ENCODE measurements at places on chromosomes 4 and X.

- no peak for DNase-seq
Measured at GRCh38 chr4:86493460-86493859, 100.7 kb upstream of the PTPN13 start.

DNA sequence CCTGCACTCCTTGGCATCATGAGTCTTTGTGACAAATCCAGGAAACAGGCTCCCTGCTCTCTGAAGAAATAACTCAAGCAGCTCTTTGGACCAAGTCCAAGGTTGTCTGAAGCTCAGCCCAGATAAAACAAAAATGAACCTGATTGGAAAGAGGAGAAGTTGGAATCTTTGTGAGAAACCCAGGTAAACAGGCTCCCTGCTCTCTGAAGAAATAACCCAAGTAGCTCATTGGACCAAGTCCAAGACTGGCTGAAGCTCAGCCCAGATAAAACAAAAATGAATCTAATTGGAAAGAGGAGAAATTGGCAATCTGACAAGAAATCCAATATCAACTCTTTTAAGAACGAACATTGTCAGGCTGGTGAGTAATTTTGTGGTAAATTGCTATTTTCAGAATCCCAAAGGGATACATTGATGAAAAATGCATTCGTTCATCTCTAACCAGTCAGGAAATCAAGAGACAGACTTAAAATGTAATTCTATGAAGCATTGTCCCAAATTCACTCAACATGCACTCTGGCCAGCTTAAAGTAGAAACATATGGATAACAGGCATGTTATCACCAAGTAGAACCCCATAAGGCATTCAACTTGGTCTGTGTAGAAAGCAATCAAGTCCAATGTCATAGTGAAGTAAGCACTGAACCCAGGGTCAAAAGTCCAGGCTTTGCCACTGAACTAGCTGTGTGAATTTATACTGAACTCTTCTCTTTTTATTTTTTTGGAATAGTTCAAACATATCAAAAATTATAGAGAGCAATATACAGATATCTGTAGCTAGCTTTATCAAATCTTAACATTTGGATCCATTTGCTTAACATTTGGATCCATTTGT is 16.8 kb upstream of the NFXL1 start:
- DNase-seq = no peak

GRCh38 chr4:5469861-5470260 is 238.5 kb downstream of the EVC2 start:
- no peak for DNase-seq

DNA sequence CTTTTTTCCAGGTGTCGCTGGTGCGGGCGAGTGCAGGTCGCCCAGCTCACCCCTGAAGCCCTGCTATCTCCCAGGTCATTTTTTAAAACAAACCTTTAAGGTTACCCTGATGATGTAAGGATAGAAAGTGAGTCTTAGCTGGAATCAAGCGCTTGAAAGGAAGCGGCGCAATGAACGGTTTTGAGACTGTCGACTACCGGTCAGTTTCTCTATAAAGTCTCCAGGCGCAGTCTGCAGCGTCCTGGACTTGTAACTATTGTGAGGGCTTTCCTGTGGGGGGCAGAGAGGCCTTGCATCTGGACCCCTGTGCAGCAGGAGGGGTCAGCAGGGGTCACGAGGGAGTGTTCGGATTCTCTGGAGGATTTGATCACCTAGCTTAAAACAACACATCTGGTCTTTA is 1.6 kb downstream of the KIT start:
- DNase-seq = no peak

DNA sequence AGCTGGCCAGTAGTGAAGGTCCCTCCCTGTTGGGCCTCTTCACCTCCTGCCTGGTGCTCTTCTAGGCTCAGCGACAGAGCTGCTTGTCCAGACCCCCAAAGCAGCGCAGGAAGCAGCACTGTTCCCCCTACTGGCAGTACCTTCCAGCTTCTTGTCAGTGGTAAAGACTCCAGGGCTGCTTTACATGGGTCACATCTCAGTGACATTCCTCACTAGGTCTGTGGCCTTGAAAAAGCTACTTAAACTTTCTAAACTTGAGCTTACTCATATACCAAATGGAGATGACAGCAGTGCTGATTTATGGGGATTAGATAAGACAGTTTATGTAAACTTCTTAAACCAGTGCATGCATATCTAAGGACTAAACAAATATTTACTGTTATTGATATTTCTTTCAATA is 117.3 kb downstream of the FAT4 start:
- DNase-seq = no peak

DNA sequence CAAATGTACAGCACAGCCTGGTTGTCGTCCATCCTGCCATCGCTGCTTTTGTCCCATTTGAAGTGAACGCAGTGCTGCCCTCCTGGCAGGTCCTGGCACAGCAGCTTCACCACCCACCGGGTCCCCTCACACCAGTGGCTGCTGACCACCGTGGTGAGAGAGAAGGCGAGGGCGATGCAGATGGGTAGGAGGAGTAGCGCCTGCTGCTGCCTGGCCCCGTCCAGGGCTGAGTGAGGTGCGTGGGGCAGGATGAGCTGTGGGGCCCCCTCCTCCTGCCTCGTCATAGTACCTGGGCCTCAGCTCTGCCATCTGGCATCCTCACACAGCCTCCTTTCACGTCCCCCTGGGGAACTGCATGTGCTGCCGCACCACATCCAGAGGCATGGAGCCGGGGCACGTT is 1.8 kb downstream of the DCAF8L2 start:
- DNase-seq = no peak

DNA sequence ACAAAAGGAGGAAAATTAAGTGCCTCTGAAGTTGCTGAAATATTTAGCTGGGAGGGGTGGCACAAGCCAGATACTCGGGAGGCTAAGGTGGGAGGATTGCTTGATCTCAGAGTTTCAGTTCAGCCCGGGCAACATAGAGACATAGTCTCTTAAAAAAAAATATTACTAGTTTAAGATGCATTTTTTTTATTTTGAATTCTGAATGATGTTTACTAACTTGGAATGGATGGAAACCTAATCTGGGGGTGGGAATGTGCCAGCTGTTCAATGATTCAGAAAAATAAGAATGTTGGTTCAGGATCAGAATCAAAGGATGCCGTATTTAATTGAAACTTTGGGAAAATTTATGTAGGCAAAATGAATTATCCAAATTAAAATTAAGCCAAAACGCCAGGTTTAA is 167.2 kb upstream of the ANK2 start:
- no peak for DNase-seq

DNA sequence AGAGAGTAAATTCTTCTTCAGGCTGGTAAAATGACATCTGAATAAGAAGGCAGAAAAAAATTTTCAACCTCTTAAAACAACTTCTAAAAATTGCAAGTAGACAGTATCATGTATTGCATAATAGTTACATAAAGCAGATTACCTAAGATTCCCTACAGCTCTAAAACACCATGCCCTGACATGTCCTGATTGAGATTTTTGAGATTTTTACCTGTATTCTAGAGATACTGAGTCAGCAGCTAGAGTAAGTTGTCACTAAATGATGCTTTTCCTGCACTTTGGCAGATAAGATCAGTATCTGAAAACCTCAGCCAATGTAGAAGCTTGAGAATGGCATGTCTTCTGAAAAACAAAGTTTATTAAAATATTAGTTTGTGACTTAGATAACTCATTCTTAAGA is 713.6 kb downstream of the CCSER1 start:
- DNase-seq = no peak

GRCh38 chrX:2147928-2148327 is 352.8 kb downstream of the DHRSX start:
- DNase-seq = no peak

All from activated T-cell treated with anti-CD3 and anti-CD28 coated beads, Interleukin-2, amount 50 U/mL, for 24 hours (primary cell).